ENCODE measurements at places on chromosomes 2 and 18.

DNA sequence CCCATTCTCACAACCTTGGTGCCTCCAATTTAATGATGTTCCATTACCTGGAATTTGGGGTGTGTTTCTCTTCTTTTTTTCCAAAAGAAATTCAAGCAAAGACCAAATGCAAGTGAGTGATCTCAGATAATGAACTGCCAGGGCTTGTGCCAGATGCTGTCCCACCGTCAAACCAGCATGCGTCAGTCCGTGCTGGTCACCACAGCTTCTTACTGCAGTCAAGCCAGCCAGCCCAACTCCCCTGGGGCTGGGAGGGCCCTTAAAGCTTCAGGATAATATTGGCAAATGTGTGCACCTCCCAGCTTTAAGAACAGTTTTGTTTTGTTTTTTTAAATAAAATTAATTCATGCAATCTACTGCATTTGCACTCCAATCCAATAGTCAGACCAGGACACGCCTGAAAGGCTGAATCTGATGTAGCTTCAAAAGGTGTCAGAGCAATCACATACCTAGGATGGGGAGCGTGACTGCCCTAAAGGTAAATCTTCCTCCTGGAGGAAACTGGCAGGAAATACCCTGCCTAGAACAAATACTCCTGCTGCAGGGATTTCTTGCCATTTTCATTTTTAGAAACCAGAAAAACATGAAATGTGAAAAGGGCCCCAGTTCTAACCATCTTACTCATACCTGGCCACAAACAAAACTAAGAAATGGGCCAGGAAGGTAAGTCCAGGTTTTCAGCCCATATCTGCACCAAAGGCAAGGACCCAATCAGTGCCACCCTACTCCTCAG lies 26.8 kb upstream of the SP3 start:
- DNase-seq = no peak

DNA sequence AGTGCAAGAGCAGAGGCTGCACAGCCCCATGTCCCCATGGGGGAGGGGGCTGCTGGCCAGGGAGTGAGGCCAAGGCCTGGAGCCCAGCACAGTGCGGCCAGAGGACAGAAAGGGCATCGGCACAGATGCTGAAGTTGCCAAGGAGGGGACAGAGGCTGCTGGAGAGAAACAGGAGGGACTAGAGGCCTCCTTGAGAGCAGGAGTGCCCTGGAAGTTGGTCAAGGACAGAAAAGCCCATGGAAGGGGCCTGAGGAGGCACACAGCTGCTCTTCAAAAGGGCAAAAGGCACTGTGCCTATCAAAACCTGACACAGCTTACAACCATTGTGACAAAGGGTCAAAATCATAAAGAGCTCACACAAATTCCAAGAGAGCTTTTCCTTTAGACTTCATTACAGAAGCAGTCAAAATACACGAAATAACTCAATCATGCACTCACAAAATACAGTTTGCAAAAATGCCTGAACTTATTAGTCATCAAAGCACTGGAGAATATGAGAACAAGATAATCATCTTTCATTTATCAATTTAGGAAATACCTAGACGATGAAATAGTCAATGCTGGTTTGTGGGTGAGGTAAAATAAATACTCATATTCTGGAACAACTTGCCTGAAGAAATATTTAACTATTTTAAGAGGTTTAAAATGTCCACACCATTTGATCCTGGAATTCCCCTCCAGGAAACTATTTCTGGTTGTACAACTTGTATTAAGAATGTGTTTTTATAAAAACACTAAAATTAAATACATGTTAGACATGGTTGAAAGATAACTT lies 79.6 kb downstream of the USP40 start:
- DNase-seq = no peak

DNA sequence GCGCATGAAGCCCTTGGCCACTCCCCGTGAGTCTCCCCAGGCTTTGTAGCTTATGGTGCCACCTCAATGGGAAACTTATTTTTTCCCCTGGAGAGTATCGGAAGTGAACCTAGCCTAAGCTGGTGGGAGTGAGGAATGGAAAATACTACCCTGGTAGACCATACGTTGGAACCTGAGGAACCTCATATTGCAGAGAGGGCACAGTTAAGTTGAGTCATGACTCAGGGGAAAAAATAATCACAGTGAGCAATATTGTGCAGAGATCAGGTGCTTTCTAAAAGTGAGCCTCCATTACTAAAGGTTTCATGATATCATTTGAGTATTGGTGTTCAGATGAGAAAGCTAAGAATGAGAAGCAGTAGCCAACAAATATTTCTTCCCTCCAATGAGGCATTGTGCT lies 360.5 kb upstream of the NT5C1B start:
- no peak for DNase-seq

GRCh38 chr2:42764096-42764495 lies at the start of gene OXER1:
Gene OXER1 (minus strand): TSS chr2:42764135. CDS start chr2:42764062, 73 bp downstream.
- DNase-seq = no peak

DNA sequence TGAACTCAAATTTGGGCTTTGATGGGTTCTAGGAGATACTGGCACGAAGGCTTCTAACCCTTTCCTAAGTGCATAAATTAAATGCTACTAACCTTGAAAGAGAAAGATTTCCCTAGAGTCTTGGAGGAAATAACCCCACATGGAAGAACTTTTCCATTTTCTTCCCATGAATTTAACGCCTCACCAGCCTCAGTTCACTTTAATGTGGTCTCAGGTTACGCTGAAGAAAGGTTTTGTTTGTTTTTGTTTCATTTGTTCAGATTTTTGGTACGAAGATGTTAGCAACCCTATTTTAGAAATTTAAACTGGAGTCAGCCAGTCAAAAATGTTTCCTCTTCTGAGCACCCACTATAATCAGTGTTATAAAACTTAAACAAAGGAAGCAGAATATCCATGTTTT lies 30.7 kb downstream of the METTL4 start:
- DNase-seq = peak; percentile 29

DNA sequence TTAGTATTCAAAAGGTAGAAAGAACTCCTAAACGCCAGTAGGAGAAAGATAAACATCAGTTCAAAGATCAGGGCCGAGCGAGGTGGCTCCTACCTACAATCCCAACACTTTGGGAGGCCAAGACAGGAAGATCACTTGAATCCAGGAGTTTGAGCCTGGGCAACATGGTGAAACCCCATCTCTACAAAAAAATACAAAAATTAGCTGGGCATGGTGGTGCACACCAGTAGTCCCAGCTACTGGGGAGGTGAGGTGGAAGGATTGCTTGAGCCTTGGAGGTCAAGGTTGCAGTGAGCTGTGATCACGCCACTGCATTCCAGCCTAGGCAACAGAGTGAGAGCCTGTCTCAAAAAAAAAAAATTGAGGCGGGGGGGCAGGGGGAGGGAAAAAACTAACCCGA lies 40.6 kb downstream of the MBOAT2 start:
- no peak for DNase-seq

DNA sequence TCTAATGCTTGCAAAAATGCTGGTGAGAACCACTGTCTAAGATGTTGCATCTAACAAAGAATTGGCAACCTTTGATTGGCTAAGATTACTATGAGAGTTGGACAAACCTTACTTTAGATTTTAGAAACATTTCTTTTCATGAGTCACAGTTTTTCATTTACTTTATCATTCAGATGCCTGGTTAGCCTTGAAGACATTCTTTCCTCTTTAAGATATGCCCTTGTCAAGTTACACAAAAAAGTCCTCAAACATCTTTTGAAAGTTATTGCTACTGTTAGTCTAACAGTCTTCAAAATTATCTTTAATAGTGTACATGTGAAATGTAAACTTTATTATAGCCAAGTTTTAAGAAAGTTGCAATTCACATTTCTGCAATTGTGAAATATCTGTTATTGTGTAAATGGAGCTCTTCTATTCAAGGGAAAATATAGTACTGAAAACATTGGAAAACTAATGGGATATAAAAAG lies 276.3 kb downstream of the RND3 start:
- no peak for DNase-seq

- no peak for DNase-seq
Observed at GRCh38 chr18:70463085-70463484, 174.2 kb downstream of the SOCS6 start.

- no peak for DNase-seq
Observed at GRCh38 chr18:78411539-78411938, 568.1 kb upstream of the SALL3 start.

DNA sequence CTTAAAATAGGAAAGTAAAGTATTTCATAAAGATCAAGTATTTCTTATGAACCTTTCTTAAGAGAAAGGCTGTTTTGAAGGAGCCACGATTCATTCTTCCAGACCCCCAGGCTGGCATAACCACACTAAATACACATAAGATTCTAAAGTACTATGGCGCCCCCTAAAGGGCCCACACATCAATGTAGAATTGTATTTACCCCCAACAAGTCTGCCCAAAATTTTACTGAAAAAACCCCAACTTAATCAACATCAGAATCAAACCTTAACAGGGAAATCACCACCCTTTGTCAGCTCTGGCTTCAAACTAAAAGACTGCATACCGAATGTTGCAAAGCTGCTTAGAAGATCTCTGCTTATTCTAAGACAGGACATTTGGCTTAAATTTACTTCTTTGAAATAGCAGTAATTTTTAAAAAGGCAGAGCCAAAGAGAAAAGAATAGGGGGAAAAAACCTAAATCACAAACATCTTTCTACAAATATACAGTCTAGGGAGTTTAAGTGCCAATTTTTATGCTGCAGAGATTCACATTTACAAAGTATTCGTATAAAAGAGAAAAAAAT lies 20.4 kb upstream of the BCL2 start:
- DNase-seq = peak; percentile 60

DNA sequence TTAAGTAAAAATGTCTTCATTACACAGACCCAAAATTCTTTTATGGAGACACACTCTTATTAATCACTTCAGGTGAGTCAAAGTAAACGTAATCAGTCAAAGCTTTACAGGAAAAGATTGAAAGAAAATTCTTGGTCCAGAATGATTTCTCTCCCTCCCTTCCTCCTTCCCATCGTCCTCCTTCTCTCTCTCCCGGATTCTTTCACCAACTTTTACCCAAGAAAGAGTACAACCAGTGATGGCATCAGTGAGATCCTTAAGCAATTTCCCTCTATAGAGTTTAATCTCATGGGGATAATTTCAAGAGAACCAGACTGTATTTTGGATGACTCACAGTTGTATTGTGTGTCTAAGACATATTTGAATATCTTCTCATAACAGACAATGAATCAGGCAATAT lies 258.1 kb downstream of the ALK start:
- no peak for DNase-seq

DNA sequence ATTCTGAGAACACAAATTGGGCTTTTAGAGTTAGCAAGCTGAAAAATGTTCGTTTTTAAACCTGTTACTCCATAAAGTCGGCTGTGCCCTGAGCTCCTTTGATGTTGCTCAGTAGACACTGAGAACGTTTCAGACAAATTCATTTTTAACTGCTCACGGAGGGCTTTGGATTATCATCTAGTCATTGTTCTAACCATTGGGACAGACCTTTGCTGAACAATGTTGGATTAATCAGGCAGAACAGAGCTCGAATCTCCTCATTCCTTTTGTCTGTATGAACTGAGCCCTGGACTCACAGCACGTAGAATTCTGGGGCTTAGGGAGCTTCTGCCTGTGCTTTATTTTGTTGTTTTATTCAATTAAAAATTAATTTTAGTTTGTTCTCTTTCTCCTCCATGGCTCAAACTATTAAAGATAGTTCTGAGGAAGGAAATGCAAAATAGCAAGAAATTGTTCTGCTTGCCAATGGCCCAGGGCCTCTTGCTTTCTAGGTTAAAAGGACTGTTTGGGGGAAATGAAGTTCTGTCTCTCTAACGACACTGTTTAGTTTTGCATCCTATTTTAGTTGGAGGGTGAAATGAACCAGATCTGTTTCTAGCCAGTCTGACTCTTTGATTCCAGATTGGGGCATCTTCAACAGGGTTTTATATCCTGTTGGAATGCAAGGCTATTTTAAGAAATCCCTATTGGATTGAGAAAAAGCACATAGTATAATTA lies 114.7 kb upstream of the CXCR4 start:
- no peak for DNase-seq

DNA sequence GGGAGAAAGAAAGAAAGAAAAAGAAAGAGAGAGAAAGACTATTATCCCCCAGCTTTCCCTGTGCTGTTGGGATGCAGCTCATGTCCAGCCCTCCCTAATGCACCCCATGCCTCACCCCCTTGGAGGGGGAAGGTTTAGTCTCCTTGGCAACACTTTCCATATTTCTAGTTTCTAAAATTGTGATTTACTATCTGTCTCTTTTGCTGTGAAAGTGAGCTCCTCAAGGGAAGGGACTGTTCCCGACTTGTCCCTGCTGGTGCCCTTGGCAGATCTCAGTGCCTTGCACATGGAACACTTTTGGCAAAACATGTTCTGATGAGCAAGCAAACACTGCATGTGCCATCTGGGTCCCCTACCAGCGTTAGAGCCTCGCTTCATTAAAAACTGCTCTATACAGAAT lies 11.7 kb upstream of the NAPG start:
- DNase-seq = no peak

DNA sequence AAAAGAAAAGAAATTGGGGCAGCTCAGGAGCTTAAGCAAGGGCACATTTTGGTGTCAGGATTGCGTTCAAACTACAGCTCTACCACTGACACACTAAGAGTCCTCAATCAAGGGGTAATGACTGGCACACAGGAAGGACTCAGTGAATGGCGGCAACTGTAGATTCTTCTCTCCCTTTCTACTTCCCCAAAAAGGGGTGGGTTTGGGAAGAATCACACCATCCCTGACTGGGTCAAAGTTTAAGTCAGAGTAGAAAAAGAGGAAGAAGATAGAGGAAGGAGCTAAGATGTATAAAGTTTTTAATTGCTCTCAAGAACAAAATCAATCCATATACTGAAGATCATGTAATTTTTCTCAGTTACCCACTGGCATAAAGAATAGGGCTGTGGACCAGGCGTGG lies 2.6 kb downstream of the NLRC4 start:
- DNase-seq = no peak

DNA sequence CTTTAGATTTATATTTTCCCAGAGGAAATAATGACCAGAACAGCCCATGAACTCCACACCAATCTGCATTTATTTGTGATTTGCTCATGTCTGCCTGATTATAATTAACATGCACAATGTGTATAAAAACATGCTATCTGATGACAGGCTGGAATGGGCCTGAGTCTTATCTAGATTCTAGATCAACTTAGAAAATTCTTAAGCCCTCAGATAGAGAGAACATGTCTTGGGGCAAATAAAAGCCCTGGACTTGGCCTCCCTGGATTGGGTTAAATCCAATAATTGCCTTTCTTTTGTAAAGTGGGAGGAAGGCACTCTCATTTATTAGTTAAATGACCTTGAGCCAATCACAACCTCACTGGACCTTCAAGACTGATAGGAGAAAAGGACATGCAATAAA lies 61.8 kb downstream of the EVA1A start:
- DNase-seq = no peak

DNA sequence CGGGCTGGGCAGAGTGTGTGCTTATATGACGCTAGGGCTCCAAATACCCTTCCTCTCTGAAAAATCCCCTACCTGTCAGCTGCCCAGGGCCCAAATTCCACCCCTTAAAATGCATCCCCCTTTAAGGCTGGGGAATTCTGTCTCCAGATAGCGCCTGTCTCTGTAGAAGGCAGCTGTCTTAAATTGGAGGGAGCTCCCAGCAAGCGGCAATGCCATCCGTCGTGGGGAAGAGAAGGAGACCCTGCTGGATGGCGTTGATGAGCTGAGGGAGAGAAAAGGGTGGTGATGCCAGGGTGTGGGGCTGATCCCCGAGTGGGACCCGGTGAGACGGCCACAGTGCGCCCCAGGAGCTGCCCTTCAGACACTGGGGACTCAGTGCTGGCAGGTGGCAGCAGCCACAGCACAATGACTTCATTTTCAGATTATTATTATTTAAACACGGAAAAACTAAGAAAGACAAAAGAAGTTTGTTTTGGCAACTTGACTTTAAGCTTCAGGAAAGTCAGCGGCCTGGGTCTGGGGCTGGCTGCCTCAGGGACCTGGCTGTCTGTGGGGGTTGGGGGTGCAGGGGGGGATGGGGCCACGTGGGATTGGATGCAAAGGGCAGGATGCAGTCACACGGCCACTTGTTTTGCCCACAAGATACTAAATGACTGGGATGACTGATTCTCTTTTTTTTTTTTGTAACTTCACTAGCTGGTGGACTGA lies 152.8 kb downstream of the TFCP2L1 start:
- no peak for DNase-seq
